ENCODE measurements at places on chromosomes 1 and 21.
A peak's percentile ranks its signal among the peaks of the same experiment; 100 is the strongest.

- peak; percentile 87 for DNase-seq
These were observed 77.0 kb downstream of the MORN1 start for GRCh38 chr1:2314273-2314802.

DNA sequence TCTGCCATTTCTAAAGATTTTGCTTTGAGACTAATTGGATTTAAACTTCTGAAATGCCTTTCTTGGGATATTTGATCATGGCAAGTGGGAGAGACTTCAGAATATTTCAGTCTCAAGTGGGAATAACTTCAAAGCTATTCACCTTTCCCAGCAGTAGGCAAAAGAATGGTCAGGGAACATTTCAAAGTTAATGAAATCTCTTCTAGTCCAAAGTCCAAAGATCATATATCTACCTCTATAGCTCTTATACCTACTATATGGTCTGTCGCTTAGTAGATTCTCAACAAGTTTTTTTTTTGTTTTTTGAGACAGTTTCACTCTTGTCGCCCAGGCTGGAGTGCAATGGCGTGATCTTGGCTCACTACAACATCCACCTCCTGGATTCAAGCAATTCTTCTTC lies 44.5 kb upstream of the PIGC start:
- DNase-seq, result no peak

DNA sequence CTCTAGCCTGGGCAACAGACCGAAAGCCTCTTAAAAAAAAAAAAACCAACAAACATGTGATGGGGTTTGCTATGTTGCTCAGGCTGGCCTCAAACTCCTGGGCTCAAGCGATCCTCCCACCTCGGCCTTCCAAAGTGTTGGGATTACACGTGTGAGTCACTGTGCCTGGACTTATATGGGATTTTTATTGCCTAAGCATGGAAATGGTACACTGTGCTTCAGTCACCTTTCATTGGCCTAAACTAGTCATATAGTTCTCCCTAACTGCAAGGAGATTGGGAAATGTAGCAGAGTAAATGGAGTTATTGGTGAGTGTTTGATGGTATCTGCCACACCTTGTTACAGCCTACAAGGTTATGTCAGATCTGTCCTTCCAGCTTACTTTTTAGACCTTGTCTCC lies 17.2 kb upstream of the MEF2D start:
- no peak for DNase-seq

GRCh38 chr21:46637952-46638746 lies 2.7 kb downstream of the PRMT2 start:
- no peak for DNase-seq

DNA sequence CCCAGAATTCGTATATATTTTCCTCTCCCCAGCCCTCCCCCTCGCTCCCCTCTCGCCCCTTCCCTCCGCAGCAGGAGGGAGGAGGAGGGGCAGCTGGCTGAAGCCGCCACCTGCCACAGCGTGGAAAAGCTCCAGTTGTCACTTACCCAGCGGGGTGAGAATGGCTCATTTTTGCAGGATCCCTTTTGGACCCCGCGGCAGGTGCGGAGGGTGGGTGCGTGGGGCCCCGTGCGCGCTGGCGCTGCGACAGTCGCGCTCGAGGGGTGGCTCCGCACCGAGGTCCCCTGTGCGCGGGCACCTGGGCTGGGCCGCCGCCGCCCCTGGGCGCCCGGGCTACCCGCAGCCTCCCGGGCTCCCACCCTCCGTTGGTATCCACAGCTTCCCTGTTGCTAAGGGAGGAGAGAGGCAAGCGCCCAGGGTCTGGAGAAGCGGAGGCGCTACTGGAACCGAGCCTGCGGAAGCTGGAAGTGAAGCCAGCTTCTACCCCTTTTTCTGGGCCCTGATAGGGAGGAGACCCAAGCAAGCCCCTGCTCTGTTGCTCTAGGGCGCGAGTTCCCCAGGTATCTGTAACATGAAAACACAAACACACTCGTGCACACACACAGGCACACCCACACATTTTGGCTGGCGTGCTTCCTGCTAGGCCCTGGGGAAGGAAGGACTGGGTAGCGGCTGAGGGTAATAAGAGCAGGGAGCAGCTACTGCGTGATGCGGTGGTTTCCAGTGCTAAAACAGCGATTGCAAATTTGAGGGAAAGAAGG lies at the start of gene ERICH3:
ERICH3 (minus strand) TSS at position 442 of the 761 bp plus-strand sequence; CDS start at position 169, 273 bp downstream.
- no peak for DNase-seq

DNA sequence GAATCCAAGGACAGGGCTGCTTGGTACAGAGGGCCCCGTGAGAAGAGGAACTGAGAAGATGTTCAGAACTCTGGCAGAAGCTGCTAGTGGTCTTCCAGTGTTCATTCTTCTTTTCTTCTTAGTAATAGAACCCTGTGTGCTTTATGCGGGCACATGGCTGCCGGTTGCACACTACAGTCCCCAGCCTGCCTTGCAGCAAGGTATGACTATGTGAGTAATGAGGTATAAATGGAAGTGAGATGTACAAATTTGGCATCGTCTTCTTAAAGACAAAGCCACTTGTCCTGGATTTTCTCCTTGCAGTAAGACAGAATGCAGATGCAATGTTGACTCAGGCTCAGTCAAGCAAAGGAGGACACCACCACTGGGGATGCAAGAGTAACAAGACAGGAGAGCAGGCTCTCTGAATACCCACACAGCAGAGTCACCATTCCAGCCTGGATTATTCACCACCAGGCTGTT lies 15.0 kb upstream of the ATP1B1 start:
- no peak for DNase-seq

GRCh38 chr1:118842452-118843201 lies 145.5 kb downstream of the TBX15 start:
- DNase-seq, result no peak

DNA sequence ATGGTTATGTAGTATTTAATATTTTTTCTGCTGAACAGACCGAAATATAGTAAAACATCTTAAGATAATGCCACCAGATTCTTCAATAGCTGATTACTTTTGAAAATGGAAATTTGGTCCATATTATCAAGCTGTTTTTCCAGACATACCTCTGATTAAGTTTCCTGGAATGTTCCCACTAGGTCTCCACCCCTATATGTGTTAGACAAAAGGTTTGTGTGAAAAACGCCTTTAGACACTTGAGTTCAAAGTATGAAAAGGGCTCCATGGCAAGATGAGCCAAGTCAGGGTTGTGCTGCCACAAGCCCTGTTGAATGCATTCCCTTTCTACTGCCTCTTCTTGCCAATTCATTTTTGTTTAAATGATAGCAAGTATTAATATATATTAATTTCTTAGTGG lies 52.7 kb downstream of the ZBTB17 start:
- no peak for DNase-seq

- no peak for DNase-seq
These were observed 36.1 kb downstream of the DPH5 start for GRCh38 chr1:100989306-100990077.

DNA sequence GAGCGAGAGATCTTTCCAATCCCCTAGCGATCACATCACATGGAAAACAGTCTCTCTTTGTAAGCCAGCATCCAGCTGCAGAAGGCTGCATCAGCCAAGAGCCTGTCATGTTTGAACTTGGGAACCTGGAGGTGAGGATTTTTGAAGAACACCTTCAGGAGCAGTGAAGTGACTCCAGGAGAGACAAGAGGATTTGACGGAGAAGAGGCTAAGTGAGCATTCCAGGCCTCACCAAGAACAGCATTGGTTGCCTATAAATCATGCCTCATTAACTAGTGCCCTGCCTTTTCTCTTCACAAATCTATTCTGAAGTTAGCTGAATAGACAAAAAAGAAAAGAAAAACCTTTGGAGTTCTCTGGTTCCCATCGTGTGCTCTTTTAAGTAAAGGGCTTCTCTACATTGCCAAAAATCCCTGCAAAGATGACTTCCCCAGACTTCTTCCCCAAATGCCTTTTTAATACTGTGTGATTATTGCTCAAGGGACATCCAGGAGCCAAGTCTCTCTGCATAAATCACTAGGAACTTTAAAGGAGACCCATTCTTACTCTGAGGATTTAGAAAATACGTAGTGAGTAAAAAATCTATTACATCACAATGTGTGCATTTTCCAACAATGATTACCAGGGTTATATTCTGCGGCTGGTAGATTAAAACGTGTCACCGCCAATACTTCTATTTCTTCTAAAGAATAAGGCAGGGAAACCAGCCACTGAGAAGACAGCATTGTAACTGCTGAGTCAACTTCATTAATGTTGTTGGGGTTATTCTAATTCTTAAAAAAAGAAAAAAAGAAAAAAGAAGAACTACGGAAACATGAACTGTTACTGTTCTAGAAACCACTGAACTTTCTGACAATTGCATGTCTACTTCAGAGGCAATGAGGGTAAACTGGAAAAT lies 95.2 kb downstream of the KIF14 start:
- no peak for DNase-seq

DNA sequence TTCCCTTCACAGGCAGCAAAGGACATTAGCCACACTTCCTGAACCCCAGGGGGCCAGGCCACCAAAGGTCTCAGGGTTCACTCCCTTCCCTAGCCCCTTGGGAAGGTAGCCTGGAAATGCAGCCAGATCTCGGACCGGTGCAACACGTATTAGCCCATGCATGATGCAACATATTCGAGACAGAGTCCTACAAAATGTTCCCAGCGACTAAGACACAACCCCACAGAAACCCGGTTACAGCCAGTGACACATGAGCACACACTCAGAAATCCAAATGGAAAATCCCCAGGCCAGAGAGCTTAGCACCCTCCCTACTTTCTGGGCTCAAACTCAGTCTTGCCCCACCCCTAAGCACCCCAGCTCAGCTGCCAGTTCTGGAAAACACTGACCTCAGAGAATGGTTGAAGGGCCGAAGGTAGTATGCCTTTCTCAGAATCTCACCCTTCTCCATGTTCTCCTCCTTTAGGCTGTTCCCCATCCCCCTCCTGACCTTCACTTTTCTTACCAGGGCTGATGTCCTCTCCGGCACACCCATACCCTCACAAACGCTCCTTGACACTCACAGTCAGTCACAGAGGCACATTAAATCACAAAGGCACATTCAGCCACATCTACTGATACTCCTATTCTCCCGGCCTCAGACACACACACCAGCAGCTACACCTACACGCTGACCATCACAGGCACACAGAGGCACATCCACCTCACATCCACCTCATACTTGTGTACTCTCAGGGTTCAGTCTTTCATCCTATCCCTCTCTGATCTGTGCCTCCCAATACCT lies at the start of gene TSPAN1:
TSPAN1 (plus strand) TSS at position 640 of the 784 bp plus-strand sequence. CDS start 6,021 bp downstream, outside the sequence.
- DNase-seq, result no peak

DNA sequence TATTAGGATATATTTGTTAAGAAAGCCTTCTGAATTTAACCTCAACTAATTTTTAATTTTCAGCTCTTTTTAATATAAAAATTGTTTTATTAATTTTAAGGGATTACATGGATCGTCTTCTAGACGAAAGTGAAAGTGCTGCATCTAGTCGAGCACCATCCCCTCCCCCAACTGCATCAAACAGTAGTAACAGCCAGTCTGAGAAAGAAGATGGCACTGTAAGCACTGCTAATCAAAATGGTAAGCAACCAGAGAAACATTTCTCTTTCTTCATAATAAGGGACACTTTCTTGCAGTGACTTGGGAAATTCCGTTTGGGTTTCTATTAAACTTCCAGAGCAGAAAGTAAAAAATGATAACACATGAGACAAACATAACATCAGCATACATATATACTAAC lies 56.9 kb downstream of the MIER1 start:
- no peak for DNase-seq

DNA sequence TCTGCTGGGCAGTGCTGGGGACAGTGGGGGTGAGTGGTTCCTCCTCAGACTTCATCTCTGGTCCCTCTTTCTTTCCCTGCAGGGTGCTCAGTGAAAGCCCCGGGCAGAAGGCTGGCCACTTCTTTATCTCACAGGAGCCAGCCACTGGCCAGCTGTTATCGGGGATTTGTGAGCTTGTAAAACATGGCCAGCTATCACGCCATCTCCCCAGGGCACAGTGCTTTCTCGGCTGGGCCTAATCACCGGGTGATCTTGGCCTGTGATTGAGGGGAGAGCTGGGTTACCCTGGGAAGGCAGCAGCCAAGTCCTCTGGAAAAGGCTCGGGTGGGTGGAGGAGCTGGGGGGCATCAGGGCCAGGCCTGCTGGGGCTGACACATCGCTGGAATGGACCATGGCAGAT lies 83.0 kb downstream of the IGSF21 start:
- no peak for DNase-seq

GRCh38 chr1:39425151-39425550 lies 66.3 kb upstream of the BMP8A start:
- DNase-seq, result no peak

DNA sequence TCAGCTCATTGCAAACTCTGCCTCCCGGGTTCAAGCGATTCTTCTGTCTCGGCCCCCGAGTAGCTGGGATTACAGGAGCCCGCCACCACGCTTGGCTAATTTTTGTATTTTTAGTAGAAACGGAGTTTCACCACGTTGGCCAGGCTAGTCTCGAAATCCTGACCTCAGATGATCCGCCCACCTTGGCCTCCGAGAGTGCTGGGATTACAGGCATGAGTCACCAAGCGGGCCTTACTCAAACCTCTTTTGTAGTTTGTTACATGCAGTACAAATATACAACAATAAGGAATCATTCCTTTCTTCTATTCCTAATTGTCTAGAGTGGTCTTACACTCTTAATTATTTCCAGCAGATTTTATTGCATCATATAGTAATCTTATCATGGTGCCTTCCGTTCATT lies 16.6 kb downstream of the SPATA17 start:
- no peak for DNase-seq

DNA sequence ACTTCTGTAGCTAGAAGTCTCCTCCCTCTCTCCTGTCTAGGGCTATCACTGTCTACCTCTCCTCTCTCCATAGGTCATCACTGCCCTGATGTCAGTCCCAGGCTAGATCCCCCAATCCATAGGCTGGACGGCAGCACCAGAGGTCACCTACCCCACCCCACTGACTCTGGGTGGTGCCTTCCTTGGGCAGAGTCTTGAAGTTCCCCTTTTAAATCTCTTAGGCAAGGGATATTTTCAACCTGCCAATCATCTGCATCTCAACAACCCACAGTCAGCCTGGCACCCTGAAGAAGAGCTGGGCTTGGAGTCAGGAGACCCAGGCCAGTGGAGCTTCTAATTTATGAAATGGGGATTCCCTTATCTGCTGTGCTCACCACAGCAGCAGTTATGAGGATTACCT lies 13.2 kb downstream of the MYBPH start:
- no peak for DNase-seq

DNA sequence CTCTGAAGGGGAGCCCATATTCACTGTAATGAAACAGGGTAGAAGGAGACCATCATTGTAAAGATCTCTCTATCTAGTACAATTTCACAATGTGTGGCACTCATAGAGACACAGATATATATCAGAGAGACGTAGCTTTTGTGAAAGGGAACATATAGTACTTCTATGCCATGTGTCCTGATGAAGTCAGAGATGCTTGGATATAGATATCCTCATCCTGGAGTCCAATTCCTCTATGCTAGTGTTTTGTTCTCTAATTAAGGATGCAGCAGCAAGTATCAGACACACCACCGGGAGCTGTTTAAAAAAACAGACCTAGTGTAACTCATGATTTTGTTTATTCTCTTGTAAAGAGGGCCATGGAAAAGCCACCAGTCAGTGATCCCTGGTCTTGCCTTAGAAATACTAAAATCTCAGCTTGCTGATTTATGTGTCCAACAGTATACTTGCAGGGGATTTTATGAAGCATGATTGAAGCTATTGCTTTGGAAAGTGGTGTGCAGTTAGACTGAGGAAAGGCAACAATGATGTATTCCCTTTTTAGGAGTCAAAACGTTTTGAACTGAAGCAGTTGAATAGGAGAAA lies 2.5 kb downstream of the NCAM2 start:
- DNase-seq, result no peak

- no peak for DNase-seq
These were observed 310.4 kb downstream of the ASTN1 start for GRCh38 chr1:176854121-176854520.

Data from H1 (cell line).